Activated CD4-positive, CD25-positive, alpha-beta regulatory T cell treated with anti-CD3 and anti-CD28 coated beads, Interleukin-2, amount 50 U/mL, for 24 hours (primary cell): ENCODE measurements at places on chromosomes 11 and 22.

GRCh38 chr11:65634905-65635731 lies 2.8 kb upstream of the SIPA1 start:
- ATAC-seq: no peak

DNA sequence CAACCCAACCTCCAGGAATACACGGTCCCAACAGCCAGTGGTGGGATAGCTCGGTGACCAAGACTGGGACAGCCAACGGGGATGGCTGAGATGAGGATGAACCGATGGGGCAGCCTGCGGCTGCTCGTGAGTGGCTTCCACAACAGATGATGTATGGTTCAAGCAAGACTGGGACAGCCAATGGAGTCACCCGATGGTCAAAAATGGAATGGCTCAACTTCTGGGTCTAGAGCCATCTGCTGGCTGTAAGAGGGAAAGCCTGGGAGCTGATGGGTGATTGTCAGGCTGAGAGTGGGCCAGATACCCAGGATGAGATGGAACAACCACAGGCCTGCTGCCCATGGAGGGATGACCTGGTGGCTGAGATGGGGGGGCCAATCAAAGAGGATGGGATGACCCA lies 35.5 kb downstream of the SYT7 start:
- no peak for ATAC-seq

GRCh38 chr22:33270596-33270995 lies 212.4 kb upstream of the SYN3 start:
- no peak for ATAC-seq

DNA sequence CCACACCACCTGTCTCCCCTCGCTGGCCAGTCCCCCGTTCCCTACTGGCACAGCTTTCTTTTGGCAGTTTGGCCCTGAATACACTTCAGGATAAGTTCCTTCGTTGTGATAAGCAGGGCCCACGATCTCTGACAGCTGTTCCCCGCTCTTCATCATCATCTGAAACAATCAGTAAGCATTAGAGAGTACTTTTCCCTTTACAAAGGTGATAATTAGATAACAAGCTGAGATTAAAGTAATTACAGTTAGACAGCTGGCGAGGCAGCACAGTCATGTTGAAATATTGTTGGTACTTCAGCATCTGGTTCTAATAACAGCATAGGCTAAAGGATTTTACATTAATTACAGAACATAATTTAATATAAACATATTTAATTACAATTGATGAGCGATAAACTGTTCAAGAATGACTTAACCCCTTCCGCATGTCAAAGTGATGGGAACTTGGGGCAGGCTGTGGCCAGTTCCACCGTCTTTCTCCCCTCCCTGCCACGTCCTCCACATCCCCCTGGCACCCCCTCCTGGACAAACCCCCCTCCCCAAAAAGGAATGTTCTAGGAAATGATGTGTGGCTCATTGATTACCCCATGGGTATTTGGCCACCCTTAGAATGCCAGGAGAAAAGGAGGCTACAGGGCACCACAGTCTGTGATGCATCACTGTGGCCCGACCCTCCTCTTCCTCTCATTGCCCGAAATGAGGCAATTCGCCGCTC lies 134.9 kb downstream of the RCN1 start:
- ATAC-seq: no peak

- ATAC-seq: no peak
These were observed 7.3 kb downstream of the CCDC88B start for GRCh38 chr11:64347193-64347867.
